ENCODE measurements at places on chromosomes 16 and 17. TPM values are rescaled to one million over a fixed set of nuclear protein-coding genes. Genes with fewer than 3 reads are reported as not detected.

- no peak for DNase-seq
Observed at GRCh38 chr17:81402530-81402941, 7.3 kb downstream of the BAHCC1 start.

DNA sequence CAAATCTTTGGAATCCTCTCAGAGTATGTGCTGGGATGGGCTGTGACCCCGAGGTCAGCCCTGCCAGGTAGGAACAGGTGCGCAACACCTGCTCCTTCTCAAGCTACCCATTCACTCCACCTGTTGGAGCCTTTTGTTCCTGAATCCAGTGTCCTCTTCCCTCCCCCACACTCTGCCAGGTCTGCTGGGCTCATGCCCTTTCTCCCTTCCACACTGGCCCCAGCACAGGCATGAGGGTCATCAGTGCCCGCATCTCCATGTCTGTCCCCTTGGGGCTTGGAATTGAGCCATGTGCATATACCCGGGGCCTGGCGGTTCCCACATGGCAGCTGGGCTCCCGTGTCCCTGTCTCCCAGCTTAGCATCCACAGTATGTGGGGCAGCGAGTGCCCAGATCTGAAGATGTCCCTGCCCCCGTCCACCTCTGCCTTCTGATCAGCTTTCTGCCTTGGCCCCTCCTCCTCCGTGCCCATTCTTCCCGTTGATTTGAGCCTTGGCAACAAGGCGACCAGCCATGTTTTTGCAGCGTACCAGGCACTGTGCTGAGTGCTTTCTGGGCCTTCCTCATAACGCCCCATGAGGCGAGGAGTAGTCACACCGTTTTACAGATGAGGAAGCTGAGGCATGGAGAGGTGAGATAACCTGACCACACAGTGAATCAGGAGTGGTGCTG, 102.2 kb downstream of the RAP1GAP2 start:
- no peak for DNase-seq

- no peak for DNase-seq
Observed at GRCh38 chr17:74097450-74098135, 105.9 kb upstream of the RPL38 start.

DNA sequence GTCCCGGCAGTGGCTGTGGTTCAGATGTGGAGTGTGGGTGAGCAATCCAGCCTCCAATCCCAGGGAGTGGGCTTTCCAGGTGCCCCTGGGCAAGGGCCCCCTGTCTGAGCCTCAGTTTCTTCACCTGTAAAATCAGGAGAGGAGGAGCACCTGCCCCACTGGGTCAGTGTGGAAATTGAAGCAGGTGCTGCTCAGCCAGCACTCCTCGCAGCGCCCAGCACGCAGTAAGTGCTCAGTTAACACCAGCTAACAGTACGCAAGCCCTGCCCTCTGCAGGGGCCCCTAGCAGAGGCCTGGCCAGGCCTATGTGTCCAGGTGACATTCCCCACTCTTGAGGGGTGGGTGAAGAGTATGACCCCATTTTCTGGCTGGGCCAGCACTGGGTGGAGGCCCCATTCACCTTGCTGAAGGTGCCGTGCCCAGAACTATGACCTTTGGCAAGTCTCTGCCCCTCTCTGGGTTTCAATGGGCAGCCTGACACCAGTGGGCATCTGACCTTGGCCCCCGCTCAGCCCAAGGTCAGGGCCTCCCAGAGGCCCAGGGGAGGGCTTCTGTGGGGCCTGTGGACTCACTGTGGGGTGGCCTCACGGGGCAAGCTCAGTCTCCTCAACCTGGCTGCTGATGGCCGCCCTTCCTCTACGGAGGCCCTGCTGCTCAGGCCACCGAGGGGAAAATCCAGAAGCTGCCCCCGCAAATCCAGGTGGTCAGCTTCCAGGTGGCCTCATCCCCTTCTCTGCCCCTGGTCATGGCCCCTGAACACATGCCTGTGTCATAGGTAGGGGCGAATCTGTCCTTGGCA, 2.5 kb downstream of the MTSS2 start:
- DNase-seq: no peak

- DNase-seq: no peak
Observed at GRCh38 chr17:34606763-34607162, 27.4 kb downstream of the TMEM132E start.

- peak; percentile 6 for DNase-seq
Observed at GRCh38 chr16:57531635-57532265, 4.6 kb downstream of the CCDC102A start.

DNA sequence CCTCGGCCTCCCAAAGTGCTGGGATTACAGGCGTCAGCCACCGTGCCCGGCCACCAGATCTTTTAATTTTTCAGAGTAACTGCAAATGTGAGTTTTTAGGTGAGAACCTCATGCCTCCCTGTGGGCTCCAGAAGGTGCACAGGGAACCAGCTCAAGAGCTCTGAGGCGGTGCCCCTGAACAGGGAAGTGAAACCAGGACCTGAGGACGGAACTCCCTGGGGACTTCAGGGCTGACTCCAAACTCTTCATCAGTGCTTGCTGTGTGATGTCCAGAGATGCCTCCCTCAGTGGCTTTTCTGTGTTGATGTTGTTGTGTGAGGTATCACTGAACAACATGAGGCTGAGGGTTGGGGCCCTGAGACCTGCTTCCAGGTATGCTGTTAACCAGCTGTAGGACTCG, 23.8 kb downstream of the SLC12A3 start:
- no peak for DNase-seq

DNA sequence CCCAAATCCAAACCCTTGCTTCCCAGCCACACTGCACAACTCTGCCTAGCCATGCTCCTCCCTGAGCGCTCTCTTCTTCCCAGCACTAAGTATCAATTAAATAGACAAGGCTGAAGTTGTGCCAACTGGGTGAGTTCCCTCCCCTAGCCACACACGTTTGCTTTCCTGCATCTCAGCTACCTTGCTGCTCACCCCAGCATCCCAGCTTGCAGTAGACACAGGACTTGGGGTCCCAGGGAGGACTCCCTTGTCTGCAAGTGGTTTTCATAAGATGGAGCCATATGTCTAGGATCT, 4.9 kb downstream of the CCDC182 start:
- DNase-seq: no peak

DNA sequence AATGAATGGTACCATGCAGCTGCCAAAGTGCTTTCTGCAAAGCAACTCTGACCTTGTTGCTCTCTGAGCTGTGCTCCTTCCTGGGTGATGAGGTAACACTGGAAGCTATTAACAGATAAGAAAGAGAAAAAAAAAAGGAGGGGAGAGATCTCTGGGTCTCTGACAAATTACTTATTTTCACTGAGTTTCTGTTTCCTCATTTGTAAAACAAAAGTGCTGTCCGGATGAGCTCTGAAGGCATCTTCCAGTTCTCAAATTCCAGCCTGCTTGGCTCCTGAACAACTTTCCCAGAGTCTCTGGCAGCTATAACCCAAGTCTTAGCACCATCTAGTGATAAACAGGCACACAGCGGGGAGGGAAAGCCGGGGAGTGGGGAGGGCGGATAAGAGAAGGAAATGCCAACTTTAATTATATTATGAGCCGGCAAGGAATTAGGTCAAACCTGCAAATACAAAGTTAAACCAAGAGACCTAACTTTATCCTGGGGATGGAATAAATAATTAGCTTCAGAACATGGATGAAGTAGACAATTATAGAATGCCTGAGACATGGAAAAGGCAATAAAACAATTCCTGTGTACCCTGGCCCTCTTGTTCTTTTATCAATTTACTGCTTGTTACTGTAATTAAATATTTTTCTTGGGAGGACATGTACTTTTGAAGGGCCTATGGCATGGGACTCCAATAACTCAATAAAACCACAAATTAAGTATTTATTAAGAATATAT, 61.3 kb upstream of the KIFC3 start:
- peak; percentile 16 for DNase-seq

DNA sequence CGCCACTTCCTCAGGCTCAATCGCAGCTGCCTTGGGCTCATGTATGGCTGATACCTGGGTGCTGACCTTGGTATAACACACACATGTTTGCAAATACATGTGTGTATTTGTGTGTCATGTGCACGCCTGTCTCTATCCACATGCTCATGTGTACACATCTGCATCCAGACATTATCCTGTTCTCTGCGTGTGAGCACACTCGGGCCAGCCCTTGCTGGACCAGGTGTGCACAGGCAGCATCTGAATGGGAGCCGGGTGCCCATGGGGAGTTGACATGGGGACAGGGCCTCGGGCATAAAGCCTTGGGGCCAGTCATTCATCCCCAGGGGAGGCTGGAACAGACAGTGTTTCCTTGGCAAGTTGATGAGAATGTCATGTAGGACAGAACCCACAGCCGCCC, 29.1 kb upstream of the CRHR1 start:
- no peak for DNase-seq

GRCh38 chr17:9330611-9331271, 244.9 kb downstream of the STX8 start:
- no peak for DNase-seq

- DNase-seq: no peak
Observed at GRCh38 chr17:7688808-7689316, 585 bp downstream of the WRAP53 start.

DNA sequence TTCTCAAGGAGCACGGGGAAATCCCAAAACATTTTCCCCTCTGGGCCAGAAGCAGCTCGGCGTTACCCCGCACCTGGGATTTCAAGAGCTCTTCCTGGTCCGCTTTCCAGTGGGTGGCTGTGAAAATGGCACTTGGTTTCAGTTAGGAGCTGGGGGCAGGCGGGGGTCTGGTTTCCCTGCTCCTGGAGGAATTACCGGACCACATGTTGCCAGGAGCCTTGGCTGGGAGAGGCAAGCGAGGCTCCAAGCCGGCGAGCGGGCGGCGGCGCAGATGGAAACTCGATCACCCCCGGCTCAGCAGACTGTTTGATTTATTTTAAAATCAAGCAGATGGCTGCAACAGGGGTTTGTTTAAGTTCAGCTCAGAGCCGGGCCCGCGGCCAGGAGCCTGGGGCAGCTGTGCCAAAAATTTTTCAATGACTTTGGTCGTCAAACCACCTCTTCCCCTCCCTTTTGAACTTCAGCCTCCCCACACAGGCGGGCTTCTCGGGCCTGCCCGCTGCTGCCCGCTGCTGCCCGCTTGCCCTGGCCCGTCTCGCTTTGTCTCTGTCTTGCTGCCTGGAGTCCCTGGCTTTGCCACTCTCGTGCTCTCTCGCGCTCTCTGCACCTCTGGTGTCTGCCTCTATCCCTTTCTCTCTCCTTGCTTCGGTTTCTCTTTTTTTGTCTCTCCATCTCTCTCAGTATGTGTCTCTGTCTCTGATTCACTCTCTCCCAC, 108.0 kb upstream of the CIBAR2 start:
- DNase-seq: no peak

DNA sequence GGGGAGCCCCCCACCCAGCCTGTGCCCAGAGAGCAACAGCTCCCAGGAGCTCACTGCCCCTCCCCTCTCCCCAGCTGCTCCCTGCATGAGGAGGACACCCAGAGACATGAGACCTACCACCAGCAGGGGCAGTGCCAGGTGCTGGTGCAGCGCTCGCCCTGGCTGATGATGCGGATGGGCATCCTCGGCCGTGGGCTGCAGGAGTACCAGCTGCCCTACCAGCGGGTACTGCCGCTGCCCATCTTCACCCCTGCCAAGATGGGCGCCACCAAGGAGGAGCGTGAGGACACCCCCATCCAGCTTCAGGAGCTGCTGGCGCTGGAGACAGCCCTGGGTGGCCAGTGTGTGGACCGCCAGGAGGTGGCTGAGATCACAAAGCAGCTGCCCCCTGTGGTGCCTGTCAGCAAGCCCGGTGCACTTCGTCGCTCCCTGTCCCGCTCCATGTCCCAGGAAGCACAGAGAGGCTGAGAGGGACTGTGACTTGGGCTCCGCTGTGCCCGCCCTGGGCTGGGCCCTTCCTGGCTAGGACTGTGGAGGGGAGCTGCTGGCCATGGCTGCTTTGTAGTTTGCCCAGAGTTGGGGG, 584 bp downstream of the TCAP start:
- DNase-seq: peak; percentile 17

DNA sequence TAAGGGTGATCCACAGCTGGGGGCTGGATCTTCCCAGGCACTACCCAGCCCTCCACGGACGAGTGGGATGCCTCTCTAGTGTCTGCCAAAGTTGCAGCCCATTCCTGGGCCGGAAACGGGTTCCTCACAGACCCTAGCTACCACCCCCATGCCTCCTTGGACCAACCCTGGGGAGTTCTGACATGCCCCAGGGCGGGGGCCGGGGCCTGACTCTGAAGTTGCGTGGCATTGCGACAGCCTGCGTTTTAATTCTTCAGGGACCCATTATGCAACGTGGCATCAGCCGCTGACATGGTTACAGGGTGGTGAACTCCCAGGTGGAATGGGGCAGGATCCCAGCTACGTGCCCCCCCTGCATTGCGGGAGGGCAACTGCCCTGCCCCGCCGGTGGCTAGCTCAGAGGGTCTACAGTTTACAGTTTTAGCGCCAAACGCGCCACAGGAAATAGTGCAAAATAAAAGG, 2.7 kb downstream of the CBX4 start:
- DNase-seq: no peak

DNA sequence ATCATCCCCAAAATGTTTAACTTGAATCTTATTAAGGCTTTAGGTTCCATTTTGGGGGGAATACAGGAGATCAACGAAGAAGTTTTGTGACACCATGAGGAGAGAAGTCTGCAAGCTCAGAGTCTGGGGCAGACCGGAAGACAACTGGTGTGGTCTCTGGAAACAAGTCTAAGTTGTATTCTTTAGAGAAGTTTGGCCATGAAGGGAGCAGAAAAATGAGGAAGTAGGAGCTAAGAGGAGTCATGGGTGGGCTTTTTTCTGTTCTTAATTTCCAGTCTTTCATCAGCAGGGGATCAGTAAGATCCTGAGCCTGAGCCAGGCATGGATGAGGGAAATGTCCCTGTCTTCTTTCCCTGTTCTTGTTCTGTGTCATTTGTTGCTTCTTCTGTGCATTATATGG, 35.8 kb upstream of the NF1 start:
- no peak for DNase-seq

DNA sequence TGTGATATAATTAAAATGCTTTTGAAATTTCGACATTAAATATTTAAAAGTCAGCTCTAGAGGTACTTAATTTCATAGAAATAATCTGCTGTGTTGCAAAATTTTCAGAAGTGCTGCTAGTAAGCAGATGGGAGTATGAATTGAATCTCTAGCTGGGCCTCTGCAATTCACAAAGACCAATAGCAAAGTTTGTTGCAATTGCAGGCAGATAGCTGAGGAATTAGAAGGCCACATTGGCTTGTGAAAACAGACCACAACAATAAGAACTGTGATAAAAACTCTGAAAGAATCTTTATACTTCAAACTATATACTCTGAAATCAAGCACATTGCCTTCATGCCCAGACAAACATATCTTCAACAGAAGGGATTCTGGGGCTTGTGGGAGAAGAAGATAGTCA, 636.3 kb upstream of the SOX9 start:
- no peak for DNase-seq

DNA sequence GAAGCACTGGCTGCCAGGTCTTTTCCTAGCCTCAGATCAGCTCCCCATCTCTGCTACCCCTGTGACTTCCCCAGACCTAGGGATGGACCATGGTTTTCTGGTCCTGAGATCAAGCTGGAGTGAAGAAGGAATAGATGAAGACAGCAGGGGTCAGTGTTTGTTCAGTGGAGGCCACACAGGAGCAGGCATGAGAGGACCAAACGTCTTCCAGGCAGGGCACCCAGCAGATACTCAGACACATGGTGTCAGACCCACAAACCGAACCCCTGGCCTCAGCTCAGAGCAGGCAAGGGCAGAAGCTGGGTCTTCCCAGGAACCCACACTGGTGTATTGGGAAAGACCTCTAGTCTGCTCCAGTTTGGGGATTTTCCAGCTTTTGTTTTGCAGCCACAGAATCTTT, 189.7 kb downstream of the IRX5 start:
- DNase-seq: no peak

Gene ZG16
- total RNA-seq: not detected

Gene KCNH4
- 0.39 TPM for total RNA-seq

Gene ADGRG3
- not detected for total RNA-seq

Gene VAT1L
- not detected for total RNA-seq

Gene TBC1D3E
- not detected for total RNA-seq

Gene TEKT3
- not detected for total RNA-seq

Gene SIRT7
- total RNA-seq: 32.0 TPM

Gene NOG
- 0.12 TPM for total RNA-seq

Gene CCL4L2
- 58.6 TPM for total RNA-seq
